ENCODE measurements at places on chromosomes 11 and 22.
A peak's percentile ranks its signal among the peaks of the same experiment; 100 is the strongest.

GRCh38 chr22:39080052-39080762 is 3.1 kb downstream of the APOBEC3G start:
- DNase-seq = no peak

- DNase-seq = no peak
Observed at GRCh38 chr11:110755941-110756340, 43.7 kb upstream of the ARHGAP20 start.

- DNase-seq = no peak
Observed at GRCh38 chr11:74427384-74427886, 29.2 kb upstream of the PGM2L1 start.

DNA sequence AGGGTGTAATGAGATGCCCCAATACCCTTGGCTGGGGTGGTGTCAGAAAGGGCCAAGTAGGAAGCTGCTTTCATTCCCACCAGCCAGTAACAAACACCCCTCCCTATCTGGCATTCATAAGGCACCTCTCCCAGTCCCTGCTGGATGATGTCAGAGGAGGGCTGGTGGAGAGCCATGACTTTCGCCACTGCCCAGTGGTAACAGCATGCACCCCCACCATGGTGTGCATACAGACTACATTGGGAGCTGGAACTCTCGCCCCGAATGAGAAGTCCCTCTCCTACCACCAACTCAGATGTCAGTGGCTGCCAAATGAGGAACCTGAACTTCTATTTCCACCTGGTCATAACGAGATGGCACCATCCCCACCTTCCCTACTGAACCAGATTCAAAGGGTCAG is 73.3 kb downstream of the SGSM3 start:
- DNase-seq = no peak

DNA sequence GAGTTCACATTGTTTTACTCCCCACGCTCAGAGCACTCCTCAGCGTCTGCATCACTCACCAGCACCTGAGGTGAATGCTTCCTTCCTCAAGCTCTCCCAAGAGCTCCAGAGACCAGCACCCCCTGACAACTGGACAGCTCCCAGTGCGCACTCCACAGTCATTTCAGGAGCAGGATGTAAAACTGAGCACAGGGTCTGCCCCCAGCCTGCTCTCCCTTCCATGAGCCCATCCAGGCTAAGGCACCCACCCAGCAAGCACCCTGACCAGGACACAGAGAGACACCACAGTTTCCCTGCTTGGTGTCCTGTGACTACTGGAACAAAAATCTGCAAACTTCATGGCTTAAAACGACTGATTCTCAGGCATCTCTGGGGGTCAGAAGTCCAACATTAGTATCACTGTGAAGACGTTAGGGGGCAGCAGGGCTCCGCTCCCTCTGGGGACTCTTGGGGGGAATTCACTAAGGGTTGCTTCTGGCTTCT is 3.3 kb downstream of the SCGB1D2 start:
- no peak for DNase-seq

GRCh38 chr22:17920992-17921650 is 103.2 kb downstream of the MICAL3 start:
- DNase-seq = no peak

DNA sequence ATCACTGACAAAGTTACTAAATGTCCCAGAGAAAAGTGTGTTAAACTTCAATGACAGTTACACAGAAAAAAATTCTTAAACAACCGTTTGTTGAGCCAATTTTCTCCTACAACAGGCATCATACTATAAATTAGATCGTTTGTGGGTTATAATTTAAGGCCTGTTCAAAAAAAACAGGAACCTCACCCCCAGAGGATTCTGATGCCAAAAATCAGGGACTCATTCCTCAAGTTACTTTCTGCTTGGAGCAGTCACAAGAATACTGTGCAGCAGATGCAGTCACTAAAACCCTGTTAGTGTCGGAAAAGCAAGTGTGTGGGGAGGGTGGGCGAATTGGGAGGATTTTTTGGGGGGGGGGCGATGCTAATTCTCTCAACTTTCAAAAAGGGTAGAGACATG is 657 bp downstream of the CWC15 start:
- no peak for DNase-seq

DNA sequence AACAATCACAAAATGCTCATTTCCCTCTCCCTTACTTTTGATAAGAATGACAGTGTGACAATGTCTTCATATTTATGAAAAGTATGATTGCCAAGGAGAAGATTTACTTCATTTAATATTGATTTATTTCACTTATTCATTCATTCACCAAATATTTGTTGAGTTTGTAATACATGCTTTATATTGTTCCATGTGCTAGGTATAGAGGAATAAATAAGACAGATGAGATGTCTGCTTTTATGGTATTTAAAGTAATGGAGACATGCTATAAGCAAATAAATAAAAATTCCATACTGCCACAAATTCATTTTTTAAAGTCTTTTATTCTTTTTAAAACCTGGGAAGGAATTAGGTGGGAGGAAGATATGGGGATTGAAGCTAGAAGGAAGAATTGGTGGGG is 289.4 kb downstream of the GUCY1A2 start:
- DNase-seq = no peak

DNA sequence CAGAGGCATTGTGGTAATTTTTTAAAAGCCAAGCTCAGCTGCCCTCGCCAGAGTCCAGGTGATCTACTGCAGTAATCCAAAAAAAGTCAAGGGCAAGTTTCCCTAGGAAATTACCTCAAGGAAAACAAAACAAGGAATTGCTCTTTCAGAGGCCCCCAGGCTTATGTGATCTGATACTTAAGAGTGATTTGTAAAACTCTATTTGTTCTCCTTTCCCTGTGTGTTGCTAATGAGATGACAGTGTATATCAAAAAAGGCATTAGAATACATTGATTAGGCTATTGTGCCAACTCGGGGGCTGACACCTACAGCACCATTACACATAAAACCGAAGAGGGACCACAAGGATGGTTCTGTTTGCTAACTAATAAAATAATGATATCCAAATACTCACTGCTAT is 44.5 kb upstream of the CHRM4 start:
- no peak for DNase-seq

- no peak for DNase-seq
Observed at GRCh38 chr22:28998681-28999080, 63.0 kb downstream of the C22orf31 start.

DNA sequence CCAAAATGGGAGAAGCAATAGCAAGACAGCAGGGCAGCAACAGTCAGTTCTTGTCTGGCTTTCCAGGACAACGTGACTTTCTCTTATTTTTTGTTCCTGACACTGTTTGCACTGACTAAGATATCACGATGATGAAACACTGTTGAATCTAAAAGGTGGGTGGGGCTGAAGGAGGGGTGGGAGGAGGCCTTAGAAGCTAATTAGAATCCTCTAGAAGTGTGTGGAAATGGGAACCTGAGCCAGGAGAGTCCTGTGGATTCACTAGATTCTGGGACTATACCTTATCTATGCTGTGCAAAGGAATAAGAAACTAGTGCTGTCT is 300.3 kb downstream of the ST3GAL4 start:
- DNase-seq = no peak

- peak; percentile 80 for DNase-seq
Observed at GRCh38 chr11:119584193-119585042, 144.6 kb downstream of the NECTIN1 start.

GRCh38 chr11:130223291-130223971 is 63.8 kb downstream of the ST14 start:
- no peak for DNase-seq

DNA sequence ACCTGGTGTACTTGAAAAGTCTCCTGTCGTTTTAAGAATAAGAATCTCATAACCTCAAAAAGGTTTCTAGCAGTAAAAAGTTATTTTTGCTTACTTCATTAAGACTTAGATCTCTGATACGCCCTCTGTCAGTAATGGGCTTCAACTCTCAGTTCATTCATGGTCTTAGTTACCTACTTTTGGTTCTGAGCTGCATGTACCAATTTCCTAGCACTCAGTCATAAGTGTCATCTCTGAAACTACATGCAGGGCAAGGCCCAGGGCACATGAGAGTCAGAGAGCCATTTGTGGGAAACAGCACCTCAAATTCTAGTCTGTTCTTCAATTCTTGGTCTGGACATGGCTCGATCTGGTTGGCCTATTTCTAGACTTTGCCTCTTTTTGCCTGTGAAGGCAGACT is 838.4 kb downstream of the FAM181B start:
- no peak for DNase-seq

GRCh38 chr22:25404556-25404927 is 159.9 kb upstream of the GRK3 start:
- DNase-seq = no peak

DNA sequence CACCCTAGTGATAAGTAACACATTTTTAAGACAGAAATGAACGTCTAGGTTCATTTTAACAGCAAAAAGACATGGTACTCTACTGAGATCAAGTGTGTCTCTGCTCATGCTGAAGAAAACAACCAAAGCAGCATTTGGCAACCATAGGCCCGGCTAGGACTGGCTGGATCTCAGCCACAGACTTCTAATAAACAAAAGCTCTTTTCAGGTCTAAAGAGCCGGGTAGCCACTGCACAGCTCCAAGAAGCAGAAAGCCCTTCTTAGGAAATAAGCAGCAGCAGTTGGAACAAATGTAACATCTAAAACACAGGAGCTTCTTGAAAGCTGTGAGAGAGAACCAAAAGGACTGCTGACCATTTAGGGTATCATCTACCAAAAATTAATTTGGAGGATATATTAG is 37.6 kb downstream of the PITPNB start:
- no peak for DNase-seq

- DNase-seq = no peak
Observed at GRCh38 chr22:44392446-44392921, 79.7 kb upstream of the SHISAL1 start.

DNA sequence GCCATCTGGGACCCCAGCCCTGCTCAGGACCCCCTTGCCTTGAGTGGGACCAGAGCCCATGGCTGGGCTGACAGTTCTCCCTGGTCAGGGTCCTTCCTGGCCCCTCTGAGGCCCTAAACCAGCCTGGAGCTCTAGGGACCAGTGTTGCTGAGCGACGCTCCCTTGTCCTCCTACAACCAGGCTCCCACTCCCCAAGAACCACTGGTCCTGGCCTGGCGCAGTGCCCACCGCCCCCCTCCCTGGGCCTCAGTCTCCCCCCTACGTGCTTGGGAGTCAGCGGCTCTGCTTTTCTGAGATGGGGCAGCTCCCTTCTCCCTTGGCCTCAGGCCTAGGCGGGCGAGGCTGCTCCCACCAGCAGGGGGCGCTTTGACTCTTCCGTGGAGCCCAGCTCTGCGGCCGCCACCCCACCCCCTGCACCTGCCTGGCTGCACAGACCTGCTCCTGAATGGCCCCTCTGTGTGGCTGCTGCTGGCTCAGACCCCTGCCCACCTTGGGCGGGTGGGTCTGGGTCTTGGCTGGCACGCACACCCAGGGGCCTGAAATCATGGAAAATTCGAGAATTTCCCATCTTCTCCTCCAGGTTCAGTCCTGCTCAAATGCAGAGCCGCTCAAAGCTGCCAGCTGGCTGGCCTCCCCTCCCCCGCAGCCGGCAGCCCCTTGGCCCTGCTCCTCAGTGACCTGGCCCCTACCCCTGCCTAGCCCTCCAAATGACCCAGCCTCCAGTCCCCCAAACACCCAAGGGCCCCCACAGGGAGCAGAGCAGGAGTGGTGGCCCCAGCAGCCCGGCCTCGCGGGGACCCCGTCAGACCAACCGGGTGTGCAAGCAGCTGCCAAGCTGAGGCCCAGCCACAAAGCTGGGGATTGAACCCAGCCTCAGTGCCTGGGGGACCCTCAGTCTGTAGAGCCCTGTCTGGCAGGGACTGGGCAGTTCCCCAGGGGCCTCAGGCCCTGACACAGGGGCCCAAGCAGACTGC is 9.1 kb downstream of the PRR33 start:
- peak; percentile 93 for DNase-seq

- DNase-seq = no peak
Observed at GRCh38 chr11:130070846-130071200, 1.1 kb downstream of the APLP2 start.

GRCh38 chr11:116167706-116168458 is 604.9 kb downstream of the BUD13 start:
- DNase-seq = no peak

- DNase-seq = no peak
Observed at GRCh38 chr11:76193219-76193618, 13.1 kb downstream of the WNT11 start.

- DNase-seq = peak; percentile 86
Observed at GRCh38 chr11:60924110-60924905, at the start of gene TMEM132A. TMEM132A (plus strand) TSS chr11:60924460; CDS start chr11:60924634, 174 bp downstream.

- DNase-seq = peak; percentile 88
Observed at GRCh38 chr11:67996622-67997474, 7.0 kb downstream of the UNC93B1 start.

DNA sequence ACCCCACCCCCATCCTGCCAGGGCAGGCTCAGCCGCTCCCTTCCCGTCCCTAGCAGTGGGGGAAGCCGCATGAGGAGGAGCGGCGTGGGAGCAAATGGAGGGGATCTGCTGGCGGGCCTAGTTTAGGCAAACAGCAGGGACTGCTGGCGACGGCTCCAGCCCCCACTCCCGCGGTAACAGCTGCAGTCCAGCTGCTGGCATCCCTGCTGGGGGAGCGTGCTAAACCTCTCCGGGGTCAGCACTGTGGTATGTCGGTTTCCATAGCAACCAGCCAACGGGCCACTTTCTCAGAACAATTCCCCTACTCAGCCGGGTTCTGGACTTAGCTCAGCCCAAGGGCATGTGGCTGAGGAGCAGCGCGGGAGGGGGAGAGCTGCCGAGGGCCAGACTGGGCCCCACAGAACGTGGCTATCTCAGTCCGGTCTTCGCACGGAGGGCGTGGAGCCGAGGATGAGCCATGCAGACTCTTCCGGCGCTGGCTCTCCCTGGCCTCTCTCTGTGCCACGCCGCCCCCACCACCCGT is 98.8 kb downstream of the PKNOX2 start:
- DNase-seq = peak; percentile 88

- no peak for DNase-seq
Observed at GRCh38 chr11:94934846-94935245, 38.5 kb downstream of the CWC15 start.

DNA sequence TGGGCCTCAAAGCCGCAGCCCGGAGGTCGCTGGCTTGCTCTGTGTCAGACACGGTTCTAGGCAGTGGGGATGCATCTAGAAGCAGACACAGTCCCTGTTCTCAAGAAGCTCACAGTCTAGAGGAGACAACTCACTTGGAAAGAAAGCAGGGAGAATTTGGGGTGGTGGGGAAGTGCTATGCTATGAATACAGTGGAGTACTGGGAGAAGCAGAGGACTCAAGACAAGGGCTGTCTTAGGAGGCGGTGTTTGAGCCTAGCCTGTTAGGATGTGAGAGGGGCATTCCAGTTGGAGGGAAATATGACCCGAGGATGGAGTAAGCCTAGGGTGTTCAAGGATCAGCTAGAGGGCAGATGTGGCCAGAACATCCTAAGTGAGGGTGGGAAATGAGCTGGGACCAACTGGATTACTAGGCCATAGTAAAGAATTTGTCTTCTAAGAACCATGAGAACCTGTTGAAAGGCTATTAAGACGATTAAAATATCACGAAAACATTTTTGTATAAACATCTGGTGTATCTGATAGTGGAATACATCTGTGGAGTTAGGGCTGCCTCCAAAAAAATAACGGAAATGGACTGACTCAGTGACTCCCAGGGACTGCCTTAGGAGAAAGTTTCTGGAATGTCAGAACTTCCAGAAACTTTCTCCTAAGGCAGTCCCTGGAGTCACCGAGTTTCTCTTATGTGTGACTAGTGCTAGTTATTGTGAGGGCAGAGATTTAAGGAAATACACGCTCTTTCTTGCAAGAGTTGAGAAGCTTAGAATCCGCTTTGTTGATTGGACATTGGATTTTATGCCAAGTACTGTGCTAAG is 1.1 kb upstream of the PITPNB start:
- no peak for DNase-seq

GRCh38 chr22:37983860-37984791 is at the start of gene SOX10:
SOX10 (minus strand) TSS chr22:37984555; CDS start chr22:37983784, 771 bp downstream.
- no peak for DNase-seq

- no peak for DNase-seq
Observed at GRCh38 chr22:49785046-49785521, 42.6 kb downstream of the BRD1 start.

GRCh38 chr11:119000906-119001305 is 3.0 kb downstream of the CENATAC start:
- no peak for DNase-seq
